ENCODE measurements at places on chromosomes 5 and 9.

- no peak for DNase-seq
Measured at GRCh38 chr9:123069010-123069481, 35.6 kb downstream of the GPR21 start.

DNA sequence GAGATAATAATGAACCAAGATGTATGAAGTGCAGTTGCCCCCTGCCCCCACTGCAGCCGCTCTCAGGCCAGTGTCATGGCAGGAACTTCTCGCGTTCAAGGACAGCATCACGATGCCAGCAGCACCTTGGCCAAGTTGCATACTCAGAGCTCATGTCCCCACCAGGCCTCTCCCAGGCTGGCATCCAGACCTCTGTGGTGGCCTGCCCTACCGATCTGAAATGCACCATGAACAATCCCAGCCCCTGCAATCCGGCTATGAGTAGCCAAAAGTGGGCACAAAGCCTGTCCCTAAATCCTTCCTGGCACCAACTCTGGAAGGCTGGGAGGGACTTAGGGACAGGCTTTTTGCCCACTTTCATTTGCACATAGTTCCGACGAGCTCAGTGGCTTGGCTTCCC, 140.9 kb downstream of the PAX5 start:
- no peak for DNase-seq

- DNase-seq: no peak
Measured at GRCh38 chr9:137380606-137381005, 42.4 kb downstream of the EXD3 start.

DNA sequence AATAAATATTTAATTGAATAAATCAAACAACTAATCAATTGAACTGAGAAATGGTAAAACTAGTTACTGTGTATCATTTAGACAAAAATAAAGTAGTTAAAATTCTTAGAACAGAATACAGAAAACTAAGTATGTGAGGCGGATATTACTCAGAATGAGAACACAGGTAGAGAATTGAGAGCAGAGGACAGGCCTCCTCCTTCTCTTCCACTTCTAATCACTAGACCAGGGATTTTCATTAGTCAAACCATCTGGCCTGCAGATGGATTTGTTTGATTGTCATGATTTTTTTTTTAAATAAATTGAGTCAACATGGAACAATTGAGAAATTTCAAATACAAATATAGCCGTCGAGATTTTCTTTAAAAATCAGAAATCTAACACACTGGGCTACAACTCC, 198.6 kb upstream of the HMHB1 start:
- no peak for DNase-seq

GRCh38 chr5:38582293-38582974, 26.0 kb upstream of the LIFR start:
- no peak for DNase-seq

DNA sequence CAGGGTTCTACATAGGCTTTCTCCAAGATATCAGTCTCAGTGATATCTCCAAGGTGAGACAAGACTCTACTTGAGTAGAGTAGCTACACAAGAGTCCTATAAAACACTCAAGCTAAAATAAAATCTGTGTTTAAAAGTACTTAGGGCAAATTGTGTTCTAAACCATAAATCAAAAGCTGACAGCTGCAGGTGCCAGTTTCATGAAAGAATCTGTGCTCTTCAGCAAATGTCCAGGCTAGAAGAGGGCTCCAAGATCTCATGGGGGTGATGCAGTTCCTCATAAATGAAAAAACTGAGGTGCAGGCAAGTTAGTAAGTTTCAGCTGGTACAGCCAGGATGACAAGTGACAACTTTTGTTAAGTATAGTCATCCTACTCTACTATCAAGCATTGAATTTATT, 142.8 kb upstream of the TNPO1 start:
- no peak for DNase-seq

GRCh38 chr9:86201474-86202337, 57.8 kb downstream of the C9orf153 start:
- DNase-seq: no peak

- DNase-seq: no peak
Measured at GRCh38 chr5:123976379-123977033, 464.5 kb downstream of the CSNK1G3 start.

- DNase-seq: no peak
Measured at GRCh38 chr5:31469886-31470285, 62.0 kb downstream of the DROSHA start.

GRCh38 chr5:89343666-89344065, 460.7 kb upstream of the MEF2C start:
- no peak for DNase-seq

GRCh38 chr5:55929020-55929799, 65.6 kb downstream of the IL6ST start:
- DNase-seq: no peak

- DNase-seq: no peak
Measured at GRCh38 chr9:126147936-126148870, 178.4 kb upstream of the MVB12B start.

DNA sequence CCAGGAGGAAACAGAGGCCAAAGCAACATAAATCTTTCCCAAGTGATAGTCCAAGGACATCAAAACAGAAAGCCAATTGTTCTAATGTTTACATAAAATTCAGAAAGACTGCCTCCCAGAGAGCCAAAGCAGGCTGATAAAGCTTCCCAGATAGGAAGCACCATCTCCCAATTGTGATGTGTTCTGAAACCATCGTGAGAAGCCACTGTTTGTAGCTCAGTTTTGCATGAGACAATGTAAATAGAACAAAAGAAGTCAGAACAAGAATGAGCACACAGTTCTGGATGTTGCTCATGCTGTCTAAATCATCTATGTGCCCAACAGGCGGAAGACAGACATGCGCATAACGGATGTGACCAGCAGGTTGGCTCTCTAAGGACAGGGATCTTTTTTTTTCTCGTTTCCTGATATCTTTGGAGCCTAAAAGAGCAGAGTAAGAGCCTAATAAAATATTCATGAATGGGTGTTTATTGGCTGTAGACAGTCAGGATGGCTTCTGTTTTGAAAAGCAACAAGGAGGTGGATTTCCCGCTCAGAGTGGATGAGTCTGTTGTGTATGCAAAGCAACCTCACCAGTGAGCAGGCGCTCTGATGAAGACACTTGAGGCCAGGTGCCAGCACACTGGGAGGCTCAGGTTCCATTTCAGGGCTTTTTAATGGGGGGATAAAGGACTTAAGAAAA, 113.6 kb downstream of the GNA14 start:
- peak; percentile 77 for DNase-seq

GRCh38 chr5:67190861-67191260, 5.7 kb downstream of the CD180 start:
- peak; percentile 81 for DNase-seq

GRCh38 chr5:137718611-137719010, 17.3 kb downstream of the KLHL3 start:
- no peak for DNase-seq

DNA sequence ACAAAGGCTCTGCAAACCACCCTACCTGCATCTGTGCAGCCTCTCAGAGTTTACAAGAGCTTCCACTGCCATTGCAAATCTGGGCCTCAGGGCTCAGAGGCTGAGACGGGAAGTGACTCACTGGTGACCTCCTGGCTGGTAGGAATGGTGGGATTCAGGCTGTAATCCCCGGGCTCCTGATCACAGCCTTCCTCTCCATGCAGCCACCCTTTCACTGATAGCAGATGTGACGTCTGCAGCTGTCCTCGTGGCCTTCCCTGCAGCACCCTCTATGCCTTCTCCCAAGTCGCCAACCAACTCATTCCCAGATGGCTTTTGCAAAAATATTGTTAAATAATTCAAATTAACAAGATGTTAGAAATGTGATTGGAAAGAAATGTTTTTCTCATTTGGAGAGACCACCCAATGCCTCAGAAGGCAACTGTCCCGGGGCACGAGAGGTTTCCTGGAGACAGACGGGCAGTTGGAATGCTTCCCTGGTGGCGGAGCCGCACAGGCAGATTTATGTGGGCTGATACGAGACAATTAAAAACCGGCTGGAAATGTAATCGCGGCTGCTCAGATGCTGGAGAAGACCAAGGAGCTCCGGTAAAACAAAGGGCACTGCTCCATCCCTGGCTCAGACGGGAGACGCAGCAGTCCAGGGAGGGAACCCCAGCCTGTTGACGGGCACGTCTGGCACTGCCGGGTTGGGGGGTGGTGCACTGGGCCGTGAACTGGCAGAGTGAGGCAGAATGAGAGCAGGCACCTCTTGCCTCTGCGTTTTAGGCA, 34.4 kb upstream of the SLC25A51 start:
- DNase-seq: peak; percentile 79

- DNase-seq: no peak
Measured at GRCh38 chr5:90613918-90614504, 55.4 kb downstream of the ADGRV1 start.

DNA sequence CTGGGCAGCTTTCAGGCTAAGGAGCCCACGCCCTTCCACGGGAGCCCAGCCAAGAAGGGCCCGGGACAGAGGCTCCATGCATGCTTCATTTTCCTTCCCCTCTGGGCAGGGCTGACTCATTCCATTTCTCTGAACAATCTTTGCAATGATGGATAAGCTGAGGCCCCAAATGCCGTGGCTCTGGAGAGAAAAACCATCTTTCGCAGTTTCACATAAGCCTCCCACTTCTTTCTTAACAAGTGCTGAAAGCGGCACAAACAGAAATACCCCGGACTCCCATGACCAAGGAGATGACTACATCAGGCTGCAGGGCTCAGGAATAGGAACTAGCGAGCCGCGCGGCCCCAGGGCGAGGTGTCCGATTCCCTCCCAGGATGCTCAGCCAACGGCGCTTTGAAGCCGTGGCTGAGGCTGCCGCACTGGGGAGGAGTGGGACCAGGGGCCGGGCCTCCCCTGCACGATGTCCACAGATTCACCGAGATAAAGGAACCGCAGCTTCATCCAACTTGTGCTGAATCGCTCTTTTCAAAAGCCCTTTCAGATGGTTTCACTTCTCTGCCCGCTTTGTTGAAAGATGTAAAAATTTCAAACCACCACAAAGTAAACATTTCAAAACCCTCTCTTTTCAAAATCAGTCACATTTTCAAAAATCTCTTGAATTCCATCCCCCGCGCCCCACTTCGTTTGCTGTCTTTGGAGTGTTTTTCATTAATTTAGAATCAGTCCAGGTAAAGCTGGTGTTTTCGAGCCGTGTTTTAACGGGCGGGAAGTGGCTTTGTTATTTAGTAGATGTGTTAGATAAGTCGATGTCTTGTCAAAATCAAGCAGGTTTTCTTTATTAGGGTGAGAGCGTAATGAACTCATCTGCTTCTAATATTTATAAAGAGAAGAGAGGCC, 96.5 kb upstream of the LMX1B start:
- peak; percentile 87 for DNase-seq

DNA sequence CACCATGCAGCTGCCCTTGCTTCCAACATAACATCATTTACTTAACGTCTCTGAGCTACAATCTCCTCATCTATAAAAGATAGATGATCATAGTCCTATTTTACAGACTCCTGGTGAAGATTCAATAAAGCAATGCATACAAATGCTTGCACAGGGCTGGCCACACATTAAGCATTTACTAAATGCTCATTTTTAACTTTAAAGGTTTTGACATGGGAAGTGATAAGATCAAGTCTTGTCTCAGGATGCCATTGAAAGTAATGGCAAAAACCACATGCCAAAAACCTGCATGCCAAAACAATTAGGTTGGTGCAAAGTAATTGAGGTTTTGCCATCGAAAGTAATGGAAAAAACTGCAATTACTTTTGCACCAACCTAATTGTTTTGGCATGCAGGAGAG, 181.2 kb upstream of the ADRA1B start:
- no peak for DNase-seq

- no peak for DNase-seq
Measured at GRCh38 chr5:107149243-107150005, 521.3 kb downstream of the EFNA5 start.

DNA sequence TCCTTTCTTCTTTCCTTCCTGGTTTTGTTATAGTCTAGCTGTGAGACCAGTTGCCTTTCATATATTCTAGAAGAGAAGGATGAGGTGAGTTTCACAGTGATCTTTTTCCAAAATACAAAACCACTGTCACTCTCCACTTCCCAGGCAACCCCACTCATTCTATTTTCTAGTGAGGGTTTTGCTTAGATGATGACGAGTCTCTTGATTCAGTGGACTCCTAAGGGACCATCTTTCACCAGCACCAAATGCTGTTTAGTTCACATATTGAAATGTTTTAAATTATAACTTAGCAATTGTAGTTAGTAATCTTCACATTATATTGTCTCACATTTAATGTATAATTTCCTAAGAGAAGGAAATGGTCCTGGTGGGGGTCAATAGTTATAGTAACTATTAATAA, 25.2 kb downstream of the PIK3R1 start:
- DNase-seq: no peak

DNA sequence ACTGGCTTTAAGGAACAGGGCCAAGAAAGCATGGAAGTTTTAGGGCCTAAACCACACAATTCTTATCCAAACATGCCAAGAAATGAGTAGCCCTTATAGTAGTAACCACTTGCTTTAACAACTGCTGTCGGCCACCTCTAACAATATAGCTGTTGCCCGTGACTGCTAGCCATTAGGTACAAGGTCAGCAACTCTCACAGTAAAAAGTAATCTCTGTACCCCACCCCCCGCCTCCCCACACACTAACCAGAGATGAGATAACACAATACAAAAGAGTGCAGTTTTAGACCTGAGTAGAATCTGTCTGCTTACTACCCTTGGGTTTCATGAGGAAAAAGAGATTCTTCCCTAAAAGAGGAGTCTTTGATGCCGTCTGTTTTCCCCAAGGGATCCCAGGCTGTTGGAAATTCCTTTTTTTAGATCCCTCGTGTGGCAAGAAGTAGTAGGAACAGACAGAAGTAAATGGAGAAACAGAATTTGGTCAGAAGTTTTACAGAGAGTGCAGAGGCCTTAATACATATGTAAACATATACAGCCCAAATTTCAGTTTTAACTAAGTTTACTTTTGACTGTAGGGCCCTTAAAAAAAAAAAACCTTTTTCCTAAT, 94.3 kb downstream of the WDR41 start:
- DNase-seq: peak; percentile 11

DNA sequence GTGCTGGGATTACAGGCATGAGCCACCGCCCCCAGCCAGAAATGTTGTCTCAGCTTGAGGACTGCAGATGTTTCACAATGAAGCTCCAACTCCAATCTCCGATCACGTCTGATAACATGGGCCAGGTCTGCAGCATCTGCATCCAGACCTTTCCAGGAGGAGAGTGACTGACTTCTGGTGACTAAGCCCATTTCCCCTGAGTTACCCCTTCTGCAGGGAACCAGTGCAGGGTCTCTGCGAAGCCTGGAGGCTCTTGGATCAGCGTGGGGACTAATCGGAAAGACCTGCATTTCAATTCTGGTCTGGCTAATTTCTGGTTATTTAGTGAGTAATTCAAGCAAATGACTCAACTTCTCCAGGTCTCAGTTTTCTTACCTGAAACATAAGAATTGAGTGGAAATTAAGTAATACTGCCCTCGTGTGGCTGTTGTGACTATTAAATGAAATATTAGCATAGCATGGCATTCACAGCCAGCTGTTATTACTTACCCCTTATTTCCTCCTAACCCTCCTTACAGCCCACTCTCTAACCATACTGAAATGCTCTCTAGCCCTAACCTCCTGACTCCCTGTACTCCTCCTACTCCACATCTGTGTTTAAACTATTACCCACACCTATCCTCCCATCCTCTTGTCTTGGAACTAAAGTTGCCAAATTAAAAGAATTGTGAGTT, 2.2 kb upstream of the GNPDA1 start:
- peak; percentile 64 for DNase-seq

GRCh38 chr5:55377810-55378209, 70.0 kb downstream of the MTREX start:
- no peak for DNase-seq
